ENCODE measurements at places on chromosomes 6 and 20.

DNA sequence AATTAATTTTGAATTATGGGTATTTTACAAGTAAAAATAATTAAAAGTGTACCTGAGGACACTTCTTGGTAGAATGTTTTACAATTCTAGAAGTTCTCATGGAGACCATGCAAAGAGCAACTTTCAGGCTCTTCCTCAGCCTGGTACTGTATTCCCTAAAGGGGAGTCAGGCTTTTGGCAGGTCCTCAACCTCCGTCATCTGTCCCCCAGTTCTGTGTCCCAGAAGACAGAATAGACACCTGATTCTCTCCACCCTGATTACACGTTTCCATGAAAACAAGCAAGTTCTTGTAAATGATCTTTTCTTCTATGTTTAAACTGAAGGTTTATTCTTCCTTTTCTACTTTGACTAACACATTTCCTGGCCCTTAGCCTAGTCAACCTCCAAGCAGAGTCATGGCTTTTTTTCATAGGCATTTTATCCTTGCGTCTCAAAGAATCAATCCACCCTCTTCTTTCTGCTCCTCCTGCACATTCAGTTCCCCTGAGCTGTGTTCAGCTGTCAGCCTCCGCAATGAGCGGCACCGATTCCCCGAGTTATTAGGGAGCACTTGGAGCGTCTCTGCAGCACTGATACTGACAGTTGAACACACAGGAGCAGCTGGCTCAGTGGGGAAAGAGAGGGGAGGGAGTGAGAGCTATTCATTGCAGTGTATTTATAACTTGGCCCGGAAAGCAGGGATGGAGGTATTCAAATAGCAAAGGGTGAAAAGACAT, 1082.4 kb upstream of the MAP3K7 start:
- H3K36me3 ChIP-seq = no peaks in the 10 kb centered on the region
- H3K4me1 ChIP-seq = no peaks in the 10 kb centered on the region
- no peaks in the 10 kb centered on the region for H3K27me3 ChIP-seq
- no peak for DNase-seq
- no peak overlapping the region for H3K27ac ChIP-seq
- no peak overlapping the region for H3K4me3 ChIP-seq

DNA sequence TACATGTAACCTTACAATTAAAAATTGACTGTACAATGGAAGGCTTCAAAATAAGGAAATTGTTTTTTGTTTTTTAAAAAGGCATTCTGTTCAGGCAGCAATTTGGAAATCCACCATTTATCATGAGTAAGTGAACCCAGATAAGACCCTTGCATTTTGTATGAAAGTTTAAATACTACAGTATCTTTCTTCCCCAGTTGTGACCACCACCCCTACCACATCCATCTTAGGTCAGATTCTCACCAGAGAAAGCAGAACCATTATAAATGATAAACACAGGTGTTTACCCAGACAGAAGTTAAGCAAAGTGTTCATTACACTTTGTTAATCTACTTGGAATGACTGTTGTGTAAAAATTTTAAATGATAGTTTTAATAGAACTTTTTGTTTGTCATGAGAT, 20.2 kb downstream of the SENP6 start:
- no peaks in the 10 kb centered on the region for H3K4me1 ChIP-seq
- H3K27me3 ChIP-seq = no peaks in the 10 kb centered on the region
- H3K4me3 ChIP-seq = no peak overlapping the region
- H3K36me3 ChIP-seq = peaks cover 44% of the 10 kb centered on the region
- no peak overlapping the region for H3K27ac ChIP-seq

DNA sequence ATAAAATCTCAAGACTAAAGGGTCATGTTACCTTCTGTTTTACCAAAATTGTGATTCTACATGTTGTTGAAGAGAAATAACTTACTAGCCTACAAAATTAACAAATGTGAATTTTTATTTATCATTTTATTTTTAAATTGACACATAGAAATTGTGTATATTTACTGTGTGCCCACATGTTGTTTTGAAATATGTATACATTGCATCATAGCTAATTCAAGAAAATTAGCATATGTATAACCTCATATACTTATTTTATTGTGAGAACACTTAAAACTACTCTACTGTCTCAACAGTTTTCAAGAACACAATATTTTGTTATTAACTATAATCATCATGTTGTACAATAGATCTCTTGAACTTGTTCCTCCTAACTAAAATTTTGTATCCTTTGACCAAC, 177.8 kb downstream of the EPM2A start:
- no peaks in the 10 kb centered on the region for H3K36me3 ChIP-seq
- no peak overlapping the region for H3K27ac ChIP-seq
- no peaks in the 10 kb centered on the region for H3K4me1 ChIP-seq
- no peak for DNase-seq
- no peak overlapping the region for H3K4me3 ChIP-seq

DNA sequence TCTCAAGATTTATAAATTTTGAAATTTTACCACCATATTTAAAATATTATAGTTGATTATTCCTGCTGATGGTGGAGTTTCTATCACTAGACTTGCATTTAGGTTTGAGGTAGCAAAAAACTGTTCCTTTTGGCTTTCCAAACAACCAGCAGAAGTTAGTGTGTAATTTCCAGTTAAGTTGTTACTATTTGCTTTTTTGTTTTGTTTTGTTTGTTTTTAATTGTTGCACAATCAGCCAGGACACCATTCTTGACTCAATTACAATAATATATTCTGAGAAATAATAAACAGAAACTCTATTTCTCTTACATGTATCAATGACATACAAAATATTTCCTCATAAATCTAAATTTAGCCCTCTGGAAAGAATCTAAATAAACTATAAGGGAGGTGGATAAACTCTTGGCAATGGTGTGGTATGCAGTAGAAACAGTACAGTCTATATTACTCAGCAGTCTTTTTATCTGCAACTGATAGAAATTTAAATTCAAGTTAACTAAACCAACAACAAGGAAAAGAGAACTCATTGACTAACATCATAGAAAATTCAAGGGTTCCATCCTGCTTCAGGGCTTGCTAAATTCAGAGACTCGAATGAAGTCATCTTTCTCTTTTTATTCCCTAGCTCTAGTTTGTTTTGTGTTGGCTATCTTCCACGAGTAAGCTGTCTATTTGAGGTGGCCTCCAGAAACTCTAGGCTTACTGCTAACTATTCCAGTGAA, 19.4 kb upstream of the COL19A1 start:
- DNase-seq = no peak
- H3K27me3 ChIP-seq = no peaks in the 10 kb centered on the region
- no peak overlapping the region for H3K27ac ChIP-seq
- no peaks in the 10 kb centered on the region for H3K36me3 ChIP-seq

DNA sequence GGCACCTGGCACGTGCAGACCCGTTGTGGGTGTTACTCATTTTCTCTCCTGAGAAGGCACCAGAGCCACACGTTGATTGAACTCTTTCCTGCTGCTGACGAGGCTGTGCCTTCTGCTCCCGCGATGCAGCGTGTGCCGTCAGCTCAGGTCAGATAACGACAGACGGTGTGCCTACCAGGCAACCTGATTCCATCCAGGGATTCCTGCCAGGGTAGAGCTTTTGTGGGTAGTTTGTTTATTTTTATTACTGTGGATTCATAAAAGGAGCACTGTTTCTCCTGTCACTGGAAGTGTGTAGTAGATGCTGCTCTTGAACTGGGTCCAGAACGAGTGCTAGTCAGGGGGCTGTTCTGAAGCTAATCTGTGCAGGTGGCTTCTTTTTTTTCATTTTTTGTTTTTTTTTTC, 20.7 kb downstream of the PRPF6 start:
- H3K4me1 ChIP-seq = no peaks in the 10 kb centered on the region
- H3K4me3 ChIP-seq = no peak overlapping the region
- no peaks in the 10 kb centered on the region for H3K27me3 ChIP-seq
- no peak for DNase-seq
- peaks cover 83% of the 10 kb centered on the region for H3K36me3 ChIP-seq
